ENCODE measurements at places on chromosomes 12 and 14. TPM values are rescaled to one million over a fixed set of nuclear protein-coding genes. Genes with fewer than 3 reads are reported as not detected.

DNA sequence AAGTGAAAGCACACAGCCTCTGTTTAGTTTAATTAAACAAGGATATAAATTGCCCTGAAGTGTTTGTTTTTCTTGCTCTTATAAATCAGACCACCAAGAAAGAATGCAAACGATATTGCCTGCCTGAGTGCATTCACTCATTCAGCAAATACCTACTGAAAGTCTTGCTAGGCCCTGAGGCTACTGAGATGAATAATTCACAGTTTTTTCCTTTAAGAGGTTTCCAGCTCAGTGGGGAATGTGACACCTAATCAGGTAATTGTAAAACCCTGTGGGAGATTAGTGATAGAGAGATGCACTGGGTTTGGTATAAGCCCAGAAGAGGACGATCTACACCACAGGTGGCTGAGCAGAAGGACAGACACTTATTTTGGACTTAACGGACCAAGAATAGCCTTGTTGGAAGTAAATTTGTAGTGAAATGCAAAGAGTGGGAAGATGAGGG lies 151.4 kb downstream of the SLC35F4 start:
- H3K4me3 ChIP-seq: no peak overlapping the region
- no peaks in the 10 kb centered on the region for H3K27me3 ChIP-seq

The TTC9 gene
- total RNA-seq: 0.08 TPM

GRCh38 chr12:11716794-11717518 lies 67.5 kb downstream of the ETV6 start:
- no peaks in the 10 kb centered on the region for H3K36me3 ChIP-seq
- no peaks in the 10 kb centered on the region for H3K27me3 ChIP-seq
- no peak for DNase-seq
- no peak overlapping the region for H3K27ac ChIP-seq
- H3K4me3 ChIP-seq: no peak overlapping the region
- H3K4me1 ChIP-seq: no peaks in the 10 kb centered on the region

GRCh38 chr12:86265329-86265695 lies 9.1 kb upstream of the MGAT4C start:
- no peak for DNase-seq
- no peak overlapping the region for H3K27ac ChIP-seq
- H3K36me3 ChIP-seq: no peaks in the 10 kb centered on the region
- H3K4me1 ChIP-seq: no peaks in the 10 kb centered on the region
- H3K27me3 ChIP-seq: no peaks in the 10 kb centered on the region
- no peak overlapping the region for H3K4me3 ChIP-seq

DNA sequence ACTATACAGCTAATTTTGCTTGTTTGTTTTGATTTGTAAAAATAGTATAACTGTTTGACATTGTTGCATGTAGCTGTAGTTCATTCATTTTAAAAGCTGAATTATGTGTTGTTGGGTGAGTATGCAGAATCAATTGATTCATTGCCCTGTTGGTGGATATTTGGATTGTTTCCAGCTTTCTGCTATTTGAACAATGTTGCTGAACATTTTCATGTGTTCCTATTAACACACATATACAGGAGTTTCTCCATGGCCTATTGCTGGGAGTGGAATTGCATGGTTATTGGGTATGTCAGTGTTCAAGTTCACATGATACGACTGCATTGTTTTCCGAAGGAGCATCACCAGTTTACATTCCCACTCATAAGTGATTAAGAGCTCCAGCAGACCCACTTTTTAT lies 75.3 kb downstream of the SRGAP1 start:
- no peak for DNase-seq
- no peaks in the 10 kb centered on the region for H3K27me3 ChIP-seq
- peaks cover 13% of the 10 kb centered on the region for H3K4me1 ChIP-seq
- H3K4me3 ChIP-seq: no peak overlapping the region
- H3K27ac ChIP-seq: no peak overlapping the region

GRCh38 chr14:104660597-104660996 lies 28.8 kb upstream of the INF2 start:
- H3K27ac ChIP-seq: no peak overlapping the region
- H3K27me3 ChIP-seq: no peaks in the 10 kb centered on the region
- H3K36me3 ChIP-seq: no peaks in the 10 kb centered on the region

GRCh38 chr12:57299514-57300016 lies 48.6 kb upstream of the STAC3 start:
- H3K27ac ChIP-seq: no peak overlapping the region
- H3K27me3 ChIP-seq: no peaks in the 10 kb centered on the region
- no peak for DNase-seq
- H3K36me3 ChIP-seq: no peaks in the 10 kb centered on the region
- no peaks in the 10 kb centered on the region for H3K4me1 ChIP-seq

GRCh38 chr12:79841248-79841877 lies 93.5 kb downstream of the PPP1R12A start:
- no peak for DNase-seq
- no peak overlapping the region for H3K4me3 ChIP-seq

GRCh38 chr12:130161261-130162243 lies 712 bp upstream of the FZD10 start:
- H3K4me3 ChIP-seq: peak overlapping the region; percentile 24
- no peaks in the 10 kb centered on the region for H3K36me3 ChIP-seq
- H3K27ac ChIP-seq: no peak overlapping the region
- peaks cover 4% of the 10 kb centered on the region for H3K4me1 ChIP-seq
- peak; percentile 32 for DNase-seq

The SLC10A1 gene
- not detected for total RNA-seq

Measured in ovary (tissue), 10 donors.